ENCODE measurements at places on chromosomes 6 and 20.

DNA sequence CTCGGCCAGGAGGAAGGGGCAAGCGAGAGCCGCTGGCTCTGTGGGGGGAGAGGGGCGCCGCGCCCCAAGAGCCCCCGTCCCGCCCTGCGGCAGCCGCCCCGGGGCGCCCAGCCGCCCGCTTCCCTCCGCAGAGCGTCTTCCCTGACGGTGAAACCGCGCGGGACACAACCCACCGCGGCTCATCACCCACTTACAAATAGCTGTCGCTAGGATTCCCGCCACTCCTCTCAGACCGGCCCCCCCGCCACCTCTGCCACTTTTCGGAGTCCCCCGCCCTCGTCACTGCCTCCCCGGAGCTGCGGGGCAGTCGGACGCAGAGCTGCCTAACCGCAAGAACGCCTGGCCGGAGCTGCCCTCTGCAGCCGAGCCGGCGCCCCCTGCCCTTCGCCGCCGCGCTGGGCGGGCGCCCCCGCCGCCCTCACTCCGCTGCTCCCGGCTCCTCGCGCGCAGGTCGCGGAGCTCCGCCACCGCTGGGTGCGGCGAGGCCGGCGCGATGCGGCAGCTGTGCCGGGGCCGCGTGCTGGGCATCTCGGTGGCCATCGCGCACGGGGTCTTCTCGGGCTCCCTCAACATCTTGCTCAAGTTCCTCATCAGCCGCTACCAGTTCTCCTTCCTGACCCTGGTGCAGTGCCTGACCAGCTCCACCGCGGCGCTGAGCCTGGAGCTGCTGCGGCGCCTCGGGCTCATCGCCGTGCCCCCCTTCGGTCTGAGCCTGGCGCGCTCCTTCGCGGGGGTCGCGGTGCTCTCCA lies at the start of gene SLC35D3:
TSS of gene SLC35D3 (plus strand) at position 366 of the 749 bp plus-strand sequence. CDS start at position 494, 128 bp downstream.
- DNase-seq, result peak; percentile 26

- DNase-seq, result no peak
Observed at GRCh38 chr20:49567421-49568277, at the start of gene PTGIS. TSS of gene PTGIS (minus strand) at chr20:49568137. CDS start at chr20:49568116, 21 bp downstream.

DNA sequence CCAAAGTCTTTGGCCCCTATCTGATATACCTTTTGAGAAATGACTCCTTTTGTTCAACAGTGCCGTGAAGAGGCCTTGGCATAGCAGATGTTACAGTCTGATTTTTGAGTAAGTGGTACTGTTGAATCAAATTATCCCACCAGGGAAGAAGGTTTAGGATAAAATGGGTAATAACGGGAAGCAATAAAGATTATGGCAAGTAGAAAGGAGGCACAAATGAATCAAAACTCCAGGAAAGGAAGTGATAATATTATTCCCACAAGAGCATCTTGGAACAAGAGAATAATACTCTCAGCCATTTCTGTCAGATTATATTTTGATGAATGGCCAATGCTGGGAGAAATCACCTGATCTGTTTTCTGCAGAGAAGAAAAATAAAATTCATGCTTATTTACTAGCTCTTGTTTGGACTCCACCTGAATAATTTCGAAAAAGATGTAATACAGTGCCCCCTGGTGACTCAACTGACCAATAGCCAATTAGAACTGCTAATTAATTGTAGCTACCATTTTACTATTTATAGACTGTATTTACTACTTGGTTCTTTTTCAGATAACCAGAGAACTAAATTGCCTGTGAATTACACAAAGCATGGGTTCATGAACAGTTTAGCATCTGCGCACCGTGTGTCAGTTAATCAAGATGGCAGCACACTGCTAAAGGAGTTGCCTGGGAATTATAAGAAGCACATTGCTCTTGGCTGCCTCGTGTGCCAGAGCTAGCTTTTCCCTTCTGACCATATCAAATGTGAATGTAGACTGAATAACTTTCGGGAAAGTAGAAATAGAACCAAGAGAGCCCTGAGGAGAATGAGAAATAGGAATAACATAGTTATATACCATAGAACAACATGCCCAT lies 78.5 kb upstream of the TRDN start:
- DNase-seq, result no peak

- DNase-seq, result no peak
Observed at GRCh38 chr6:167546611-167547327, 221.9 kb downstream of the TTLL2 start.

GRCh38 chr6:145648149-145648548 lies 87.2 kb downstream of the EPM2A start:
- DNase-seq, result no peak

Data from activated naive CD4-positive, alpha-beta T cell treated with anti-CD3 and anti-CD28 coated beads, Interleukin-2, amount 50 U/mL, for 16 hours (primary cell).